ENCODE measurements at places on chromosomes 6 and 20.

DNA sequence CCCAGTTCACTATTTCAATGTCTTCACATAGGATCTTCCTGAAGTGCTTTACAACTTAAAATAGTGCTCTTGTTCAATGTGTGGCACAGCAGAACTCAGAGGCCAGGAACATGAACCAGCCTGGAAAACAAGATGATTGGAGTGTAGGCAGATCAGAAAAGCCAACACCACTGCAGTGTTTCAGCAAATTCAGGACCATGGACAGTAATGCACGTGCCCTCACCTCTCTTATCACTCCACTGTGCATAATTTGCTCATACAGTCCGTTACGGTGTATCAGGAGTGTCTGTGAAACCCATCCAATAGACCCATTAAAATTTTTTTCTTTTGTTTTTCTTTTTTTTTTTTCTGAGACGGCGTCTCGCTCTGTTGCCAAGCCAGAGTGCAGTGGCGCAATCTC is 27.6 kb upstream of the HACE1 start:
- no peak for DNase-seq

DNA sequence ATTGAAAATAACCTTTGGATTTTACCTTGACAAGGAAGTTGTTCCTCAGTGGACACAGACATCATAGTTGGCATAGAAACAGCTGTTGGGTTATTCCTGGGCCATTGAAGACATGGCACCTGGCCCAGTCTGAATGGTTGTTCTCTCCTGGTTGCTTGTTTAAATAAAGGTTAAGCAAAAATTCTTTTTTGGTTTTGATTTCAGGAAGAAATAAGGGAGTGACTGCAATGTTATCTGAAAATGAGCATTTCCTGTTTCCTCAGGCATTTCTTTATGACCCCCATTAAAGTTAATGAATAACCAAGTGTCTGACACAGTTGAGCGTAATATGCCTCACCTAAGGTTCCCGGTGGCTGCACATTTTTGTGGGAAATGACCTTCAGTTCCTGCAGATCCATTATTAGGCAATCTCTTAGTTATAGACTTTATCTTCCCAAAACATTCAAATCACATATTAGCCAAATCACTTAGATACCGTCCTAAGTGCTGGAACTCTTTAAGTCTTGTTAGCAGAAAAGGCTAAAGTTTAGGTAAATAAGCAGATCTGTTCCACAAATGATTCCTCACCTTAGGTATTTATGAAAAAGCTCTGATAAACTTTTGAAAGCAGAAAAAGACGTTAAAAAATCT is 648.7 kb upstream of the FLRT3 start:
- no peak for DNase-seq

DNA sequence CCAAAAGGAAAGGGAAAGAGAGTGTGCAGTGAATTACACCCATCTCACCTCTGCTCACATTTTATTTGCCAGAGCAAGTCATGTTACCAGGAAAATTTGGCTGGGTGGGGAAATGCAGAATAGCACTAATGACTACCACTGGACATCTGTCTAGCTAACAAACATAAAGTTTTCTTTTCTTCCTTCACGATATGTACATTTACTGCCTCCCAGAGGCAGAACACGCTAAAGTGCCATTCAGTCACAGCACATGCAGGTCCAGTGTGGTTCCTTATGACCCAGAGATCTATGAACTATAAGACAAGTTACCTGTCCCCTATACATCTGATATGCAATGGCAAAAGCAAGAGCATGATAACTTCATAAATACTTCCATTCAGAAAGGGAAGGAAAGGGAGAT is 194.1 kb downstream of the OGFRL1 start:
- no peak for DNase-seq

DNA sequence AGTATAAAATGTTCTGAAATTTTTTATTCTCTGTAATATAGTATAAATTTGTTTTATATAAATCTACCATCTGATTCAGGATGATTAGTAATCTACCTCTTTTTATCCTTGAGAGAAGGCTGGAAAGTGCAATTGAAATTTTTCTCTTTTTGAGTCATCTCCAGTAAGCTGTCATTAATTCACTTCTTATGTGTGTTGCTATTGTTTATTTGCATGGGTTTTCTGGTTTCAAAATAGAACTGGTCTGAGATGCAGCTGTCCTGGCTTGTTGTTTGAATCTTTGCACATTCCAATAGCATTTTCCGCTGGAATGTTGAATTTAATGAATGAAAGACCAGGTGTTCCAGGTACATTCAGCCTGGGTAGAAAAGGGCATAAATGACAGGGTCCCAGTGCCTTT is 24.3 kb upstream of the TAB2 start:
- no peak for DNase-seq

DNA sequence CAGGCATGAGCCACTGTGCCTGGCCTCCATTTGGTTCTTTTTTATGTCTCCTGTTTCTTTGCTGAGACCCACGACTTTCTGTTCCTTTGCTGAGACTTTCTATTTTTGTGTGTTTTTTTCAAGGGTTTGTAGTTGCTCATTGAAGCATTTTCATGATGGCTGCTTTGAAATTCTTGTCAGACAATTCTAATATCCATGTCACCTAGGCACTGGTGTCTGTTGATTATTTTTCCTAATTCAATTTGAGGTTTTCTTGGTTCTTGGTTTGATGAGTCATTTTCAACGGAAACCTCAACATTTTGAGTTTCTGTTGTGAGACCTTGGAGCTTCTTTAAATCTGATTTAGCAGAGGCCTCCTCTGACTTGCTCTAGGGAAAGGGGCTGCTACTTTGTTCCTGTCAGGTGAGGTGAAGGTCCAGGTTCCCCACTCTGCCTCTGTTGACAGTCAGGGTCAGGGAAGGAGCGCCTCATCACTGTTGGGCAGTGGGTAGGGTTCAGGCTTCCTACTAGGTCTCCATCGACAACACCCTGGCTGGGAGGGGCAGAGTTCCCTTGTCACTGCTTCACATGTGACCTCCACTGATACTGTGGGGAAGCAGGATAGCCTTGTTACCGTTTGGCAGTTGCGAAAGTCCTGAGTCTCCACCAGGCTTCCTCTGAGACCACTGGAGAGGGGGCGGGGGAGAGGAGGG is 67.2 kb upstream of the RNF24 start:
- DNase-seq = no peak

DNA sequence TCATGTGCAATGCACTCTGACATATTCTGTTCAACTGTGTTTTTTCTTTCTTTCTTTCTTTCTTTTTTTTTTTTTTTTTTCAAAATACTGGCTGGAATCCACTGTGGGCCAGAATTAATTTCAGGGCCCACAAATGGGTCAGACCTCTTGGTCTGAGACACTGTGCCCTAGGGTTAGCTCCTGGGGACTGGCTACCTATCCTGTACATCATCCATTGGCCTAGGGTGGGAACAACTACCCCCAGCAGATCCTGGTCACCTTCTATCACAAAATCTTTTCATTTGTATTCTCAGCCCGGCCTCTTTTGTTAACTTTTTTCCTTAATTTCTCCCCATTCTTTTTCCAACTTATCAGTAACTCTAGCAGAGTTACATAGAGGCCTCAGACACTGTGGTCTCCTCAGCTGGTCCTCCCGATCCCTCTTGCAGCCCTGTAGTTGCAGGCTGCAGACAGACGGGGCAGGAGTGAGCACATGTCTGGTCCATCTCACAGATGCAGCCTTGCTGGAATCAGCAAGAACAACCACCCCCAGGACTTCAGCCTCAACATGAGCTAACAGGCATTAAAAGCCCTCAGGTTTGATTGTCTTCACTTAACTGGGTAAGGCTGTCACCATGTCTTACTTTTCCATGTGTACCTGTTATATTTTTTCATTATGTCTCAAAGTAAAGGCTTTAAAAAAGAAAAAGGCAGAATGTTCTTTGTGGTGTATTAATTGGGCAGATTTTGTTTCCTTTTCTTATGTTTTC is 41.3 kb downstream of the TXLNB start:
- peak; percentile 7 for DNase-seq

DNA sequence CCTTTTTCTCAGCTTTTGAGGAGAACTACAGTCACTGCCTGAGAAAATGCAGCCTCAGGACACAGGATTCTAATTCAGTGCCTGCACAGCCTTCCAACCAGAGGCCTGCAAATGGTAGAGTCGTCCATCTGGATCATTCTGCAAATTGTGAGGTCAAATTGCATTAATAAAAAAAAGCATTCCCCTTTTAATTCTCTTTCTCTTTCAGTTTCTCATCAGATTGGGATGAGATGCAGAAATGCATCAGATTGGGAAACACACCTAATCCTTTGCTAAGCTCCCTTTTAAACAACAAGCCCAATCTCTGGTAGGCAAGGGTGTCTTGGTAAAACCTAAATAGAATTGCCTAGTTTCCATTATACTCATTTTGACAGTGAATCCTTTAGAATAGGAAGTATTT is 838.8 kb downstream of the MAFB start:
- no peak for DNase-seq

DNA sequence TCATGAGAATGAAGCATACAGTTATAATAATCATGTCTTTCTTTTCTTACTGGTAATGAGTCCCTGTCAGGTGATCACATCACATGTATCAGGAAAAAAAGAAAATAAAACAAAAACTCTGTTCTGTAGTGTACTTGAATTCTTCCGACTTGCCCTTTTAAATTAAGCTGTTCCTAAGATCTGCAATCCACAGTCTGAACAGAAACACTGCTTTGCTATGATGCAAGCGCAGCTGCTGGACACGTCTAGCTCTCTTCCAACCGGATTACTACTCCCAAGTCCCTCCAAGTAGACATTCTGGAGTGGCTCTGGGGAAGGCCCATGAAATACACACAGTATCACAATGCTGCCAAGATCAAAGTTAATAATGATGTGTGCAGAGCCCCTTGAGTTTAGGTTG is 83.7 kb downstream of the FYN start:
- DNase-seq = no peak

DNA sequence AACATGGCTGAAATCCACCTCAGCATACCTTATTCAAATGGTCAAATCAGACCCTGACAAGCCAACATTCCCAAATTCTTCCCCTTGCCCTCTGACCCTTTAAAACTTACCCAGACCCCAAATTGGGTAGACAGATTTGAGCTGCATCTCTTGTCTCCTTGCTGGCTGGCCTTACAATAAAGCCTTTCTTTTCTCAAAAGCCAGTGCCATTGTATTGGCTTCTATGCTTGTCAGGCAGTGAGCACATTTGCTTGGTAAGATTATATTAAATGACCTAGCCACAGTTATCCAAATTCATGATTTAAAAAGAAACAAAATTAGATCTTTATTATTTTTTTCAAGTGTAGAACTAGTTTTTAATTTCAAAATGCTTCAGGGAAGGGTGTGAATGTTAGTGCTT is 67.8 kb upstream of the FAM83B start:
- DNase-seq = no peak

DNA sequence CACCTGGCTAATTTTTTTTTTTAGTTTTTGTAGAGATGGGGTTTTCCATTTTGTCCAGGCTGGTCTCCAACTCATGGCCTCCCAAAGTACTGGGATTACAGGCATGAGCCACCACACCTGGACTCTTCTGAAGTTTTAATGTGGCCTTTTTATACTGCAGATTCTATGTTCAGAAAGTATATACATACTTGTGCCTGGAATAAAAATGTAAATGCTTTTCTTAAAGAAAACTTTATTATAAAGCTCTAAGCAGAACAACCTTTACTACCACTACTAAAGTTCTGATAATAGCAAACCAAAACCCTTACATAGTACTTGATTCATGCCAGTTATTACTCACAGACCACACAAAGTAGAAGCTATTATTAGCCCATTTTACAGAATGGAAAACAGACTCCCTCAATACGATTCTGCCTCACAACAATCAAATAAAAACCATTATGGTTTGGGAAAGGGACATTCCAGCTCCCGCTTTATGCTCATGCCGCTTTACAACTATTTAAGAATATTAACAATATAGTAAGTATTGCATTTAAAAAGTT is 5.3 kb downstream of the PHIP start:
- DNase-seq = no peak

DNA sequence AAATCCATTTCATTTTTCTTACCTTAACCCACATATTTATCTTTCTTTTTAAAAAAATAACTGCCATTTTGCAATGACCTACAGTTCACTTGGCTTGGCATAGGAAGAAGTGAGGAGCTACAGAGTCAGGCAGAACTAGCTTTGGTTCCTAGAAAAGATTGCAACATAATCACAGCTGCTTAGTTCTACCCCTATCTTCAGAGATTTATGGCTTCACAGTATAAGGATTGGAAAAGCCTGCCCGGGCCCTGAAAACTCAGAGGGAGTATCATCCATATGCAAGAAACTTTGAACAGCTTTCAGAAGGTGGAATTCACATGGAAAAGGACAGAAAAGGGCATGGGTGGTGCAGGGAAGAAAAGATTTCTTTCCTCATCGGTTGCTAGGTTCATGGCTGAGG is 774.3 kb upstream of the CHD6 start:
- no peak for DNase-seq

DNA sequence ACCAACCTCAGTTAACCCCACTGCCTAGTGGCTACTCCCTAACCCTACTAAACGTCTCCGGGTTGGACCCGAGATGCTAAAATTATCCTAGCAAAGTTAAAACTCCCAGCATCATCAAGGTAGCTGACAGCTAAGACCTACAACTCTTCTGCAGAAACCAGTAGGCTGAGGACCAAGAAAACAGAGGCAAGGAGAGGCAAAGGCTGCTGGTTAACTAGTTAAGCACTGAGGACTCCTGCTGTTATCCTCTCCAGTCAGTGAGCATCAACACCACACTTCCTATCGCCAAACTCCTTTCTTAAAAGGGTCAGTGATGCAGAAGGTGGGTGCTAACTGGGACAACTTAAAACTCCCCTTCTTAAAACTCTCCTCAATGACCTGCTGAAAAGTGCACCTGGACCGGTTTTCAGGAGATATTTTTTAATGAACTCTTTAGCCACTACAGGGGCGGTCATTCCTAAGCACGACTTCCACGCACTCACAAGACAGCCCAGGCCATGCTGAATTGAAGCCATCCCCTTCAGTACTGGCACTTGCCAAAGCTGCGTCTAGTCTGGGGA is 1.7 kb downstream of the TRERF1 start:
- no peak for DNase-seq

DNA sequence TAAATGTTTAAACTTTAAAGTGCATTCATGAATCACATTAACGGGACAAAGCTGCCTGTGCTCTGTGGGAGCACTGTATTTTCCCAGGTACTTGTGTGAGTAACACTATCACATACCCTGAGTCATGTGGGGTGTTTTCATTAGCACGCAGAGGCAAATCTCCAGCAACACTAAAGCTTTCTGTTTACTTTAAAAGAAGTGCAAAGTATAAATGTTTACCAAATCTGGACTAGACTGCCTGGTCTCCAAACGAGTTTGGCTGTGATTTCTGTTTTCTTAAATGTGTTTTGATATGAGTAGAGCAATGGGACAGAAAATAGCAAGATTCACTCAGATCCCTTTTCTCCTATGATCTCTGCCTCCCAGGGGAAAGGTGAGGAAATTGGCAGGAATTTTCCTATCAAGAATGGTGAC is 28.8 kb upstream of the RIPPLY2 start:
- DNase-seq = no peak
